ENCODE measurements at places on chromosomes 6 and 20.

DNA sequence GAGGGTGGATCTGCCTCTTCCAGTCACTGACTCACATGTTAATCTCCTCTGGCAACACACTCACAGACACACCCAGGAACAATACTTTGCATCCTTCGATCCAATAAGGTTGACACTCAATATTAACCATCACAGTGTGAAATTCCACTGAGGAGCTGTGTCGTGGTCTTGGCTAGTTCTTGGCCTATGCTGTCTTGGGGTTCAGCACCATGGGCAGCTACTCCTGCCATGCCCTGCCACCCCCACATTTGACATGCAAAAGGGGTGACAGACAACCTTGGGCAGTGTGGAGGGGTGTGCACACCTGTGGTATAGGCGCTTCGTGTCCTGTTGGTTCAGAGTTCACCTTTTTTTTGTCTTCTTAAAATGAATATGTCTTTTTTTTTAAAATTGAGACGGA lies 25.8 kb downstream of the ANKRD6 start:
- DNase-seq, result no peak

DNA sequence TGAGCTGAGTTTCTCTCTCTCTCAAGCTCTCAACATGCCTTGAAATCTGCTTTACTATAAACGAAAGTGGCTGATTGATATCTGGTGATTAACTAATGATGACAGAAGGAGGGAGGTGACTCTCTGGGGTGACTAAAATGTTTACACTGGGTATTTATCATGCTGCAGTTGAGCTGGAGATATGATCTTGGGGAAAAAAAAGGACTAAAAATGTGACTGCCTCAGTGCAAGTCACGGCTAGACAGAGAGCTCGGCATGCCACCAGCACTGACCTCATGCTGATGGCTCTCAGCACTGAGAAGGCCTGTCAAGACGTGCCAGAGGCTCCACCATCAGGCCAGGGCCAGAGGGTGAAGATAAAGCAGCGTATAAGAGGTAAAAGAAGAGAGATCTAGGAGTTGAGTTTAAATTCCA lies 103.1 kb upstream of the SPACA1 start:
- no peak for DNase-seq

GRCh38 chr20:17925141-17925939 lies 43.3 kb downstream of the SNX5 start:
- no peak for DNase-seq

DNA sequence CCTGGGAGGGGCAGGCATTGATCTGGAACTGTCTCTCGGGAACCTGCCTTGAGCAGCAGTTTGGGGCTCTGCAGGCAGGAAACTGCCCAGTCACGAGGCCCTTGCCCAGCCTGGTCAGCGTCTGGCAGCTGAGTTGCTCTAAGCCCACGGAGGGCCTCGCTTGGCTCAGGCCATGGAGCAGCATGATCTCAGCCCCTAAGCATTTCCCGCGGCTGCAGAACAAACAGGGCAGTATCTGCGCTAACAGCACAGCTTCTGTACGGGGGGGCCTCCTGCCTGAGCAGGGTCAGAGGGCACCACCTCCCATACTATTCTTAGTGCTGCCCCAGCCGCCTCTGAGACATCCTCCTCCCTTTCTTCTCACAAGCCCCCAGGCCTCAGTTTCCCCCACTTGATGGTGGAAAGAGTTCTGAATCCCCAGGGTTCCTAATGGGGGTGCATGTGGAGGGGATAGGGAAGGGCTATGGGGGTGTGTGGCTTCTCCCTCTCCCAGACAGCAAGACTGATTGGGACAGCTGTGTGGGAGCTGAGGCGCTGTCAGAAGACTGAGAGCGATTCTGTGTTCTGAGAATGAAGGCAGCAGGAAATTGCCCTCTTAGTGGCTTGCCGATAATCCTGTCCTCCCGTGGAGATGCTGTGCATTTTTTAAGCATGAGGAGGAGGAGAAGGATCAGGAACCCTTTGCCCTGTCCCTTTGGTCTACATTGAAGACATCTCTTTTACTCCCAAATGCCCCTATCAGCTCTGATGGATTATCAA lies 46.4 kb downstream of the MOCS1 start:
- DNase-seq, result no peak

DNA sequence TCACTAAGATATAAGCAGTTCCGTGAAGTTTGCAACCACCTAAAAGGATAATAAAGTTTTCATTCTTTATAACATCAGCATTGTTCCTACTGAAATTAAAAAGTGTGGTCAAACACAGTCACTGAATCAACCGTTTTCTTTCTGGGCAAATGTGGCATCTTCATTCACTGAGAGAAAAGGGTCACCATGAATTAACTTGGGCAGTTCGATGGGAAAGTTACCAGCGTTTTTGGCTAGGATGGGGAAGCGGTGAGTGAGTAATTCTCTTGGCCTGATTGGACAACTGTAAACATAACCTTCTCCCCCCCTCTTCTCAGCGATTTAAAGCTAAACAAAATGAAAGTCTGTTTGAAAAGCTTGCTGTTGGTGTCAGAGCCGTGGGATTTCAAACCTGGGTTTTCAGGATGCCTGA lies 181.8 kb downstream of the SASH1 start:
- DNase-seq, result no peak

- DNase-seq, result no peak
Observed at GRCh38 chr20:40196846-40197436, 492.1 kb downstream of the MAFB start.

GRCh38 chr20:2473516-2473915 lies 2.9 kb upstream of the SNRPB start:
- no peak for DNase-seq

DNA sequence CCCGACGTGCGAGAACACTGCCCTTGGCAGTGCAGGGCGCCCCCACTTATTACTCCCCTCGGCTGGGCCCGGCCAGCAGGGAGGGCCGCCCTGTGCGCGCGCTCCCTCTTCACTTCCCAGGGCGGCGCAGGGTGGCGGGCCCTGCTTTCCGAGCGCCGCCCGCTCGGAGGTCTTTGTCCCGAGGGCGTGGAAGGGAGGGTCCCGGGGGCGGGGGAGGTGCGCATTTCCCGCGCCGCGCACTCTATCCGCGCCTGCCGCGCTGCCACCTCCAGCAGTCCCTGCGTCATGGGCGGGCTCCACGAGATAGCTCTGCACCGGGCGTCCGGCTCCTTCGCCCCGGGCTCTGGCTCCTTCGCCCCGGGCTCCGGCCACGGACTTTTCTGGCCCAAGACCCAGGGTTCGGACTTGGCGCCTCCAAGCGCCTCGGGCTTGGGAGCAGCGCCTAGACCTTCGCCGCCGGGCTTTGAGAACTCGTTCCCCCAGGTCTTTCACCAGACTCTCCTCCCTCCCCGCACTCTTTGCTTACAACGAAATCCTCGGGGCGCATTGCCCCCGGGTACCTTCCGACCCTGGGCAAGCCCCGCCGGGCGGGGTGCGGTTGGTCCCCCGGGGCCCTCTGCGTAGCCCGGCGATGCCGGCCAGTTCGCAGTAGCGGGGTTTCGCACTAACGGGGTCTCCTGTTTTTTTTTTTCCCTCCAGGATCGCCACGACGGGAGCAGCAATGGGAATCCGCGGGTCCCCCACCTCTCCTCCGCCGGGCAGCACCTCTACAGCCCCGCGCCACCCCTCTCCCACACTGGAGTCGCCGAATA lies 1.6 kb downstream of the TFAP2C start:
- no peak for DNase-seq

DNA sequence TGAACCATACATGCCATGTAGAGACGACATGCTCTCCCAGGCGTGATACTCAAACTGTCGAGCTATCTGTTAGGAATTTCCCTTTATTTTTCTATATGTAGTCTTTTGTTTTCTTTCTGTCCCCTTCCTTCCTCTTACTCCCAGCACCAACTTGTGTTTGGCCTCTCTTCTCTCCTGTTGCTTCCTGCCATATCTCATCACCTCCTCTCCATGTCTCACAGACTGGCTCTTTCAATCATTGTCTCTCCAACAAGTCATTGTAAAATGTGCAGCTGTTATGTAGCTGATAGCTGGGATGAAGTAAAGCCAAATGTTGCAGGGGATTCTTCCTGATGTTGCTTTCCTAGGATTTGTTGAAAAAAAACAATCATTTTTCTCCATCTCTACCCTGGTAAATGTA lies 234.5 kb downstream of the TMEM242 start:
- DNase-seq, result no peak

GRCh38 chr6:21881969-21882465 lies 288.5 kb downstream of the SOX4 start:
- DNase-seq, result no peak

GRCh38 chr6:160013987-160014868 lies 45.3 kb downstream of the IGF2R start:
- DNase-seq, result no peak

- DNase-seq, result no peak
Observed at GRCh38 chr6:130337534-130337933, 28.3 kb upstream of the TMEM200A start.

DNA sequence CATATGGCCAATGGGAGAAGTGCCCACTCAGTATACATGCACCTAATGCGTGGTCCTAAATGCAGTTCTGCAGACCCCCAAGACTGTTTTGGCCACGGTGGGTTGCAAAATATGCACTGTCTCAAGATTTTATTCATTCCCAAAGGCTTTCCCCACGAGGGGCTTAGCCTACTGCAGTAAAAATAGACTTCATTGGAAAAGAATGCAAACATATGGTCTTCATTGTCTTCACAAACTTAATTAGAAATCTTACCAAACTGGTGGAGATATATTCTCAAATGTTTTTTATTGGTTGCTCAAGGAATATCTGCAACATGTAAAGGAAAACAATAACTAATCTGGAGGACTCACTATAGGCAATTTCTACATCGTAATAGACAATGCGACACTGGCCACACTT lies 31.6 kb upstream of the PRL start:
- DNase-seq, result no peak

GRCh38 chr6:11752360-11752759 lies 26.2 kb downstream of the ADTRP start:
- DNase-seq, result no peak

GRCh38 chr20:10448270-10449156 lies 13.4 kb downstream of the SLX4IP start:
- DNase-seq, result no peak

- no peak for DNase-seq
Observed at GRCh38 chr6:44740566-44741120, 353.1 kb downstream of the CDC5L start.

DNA sequence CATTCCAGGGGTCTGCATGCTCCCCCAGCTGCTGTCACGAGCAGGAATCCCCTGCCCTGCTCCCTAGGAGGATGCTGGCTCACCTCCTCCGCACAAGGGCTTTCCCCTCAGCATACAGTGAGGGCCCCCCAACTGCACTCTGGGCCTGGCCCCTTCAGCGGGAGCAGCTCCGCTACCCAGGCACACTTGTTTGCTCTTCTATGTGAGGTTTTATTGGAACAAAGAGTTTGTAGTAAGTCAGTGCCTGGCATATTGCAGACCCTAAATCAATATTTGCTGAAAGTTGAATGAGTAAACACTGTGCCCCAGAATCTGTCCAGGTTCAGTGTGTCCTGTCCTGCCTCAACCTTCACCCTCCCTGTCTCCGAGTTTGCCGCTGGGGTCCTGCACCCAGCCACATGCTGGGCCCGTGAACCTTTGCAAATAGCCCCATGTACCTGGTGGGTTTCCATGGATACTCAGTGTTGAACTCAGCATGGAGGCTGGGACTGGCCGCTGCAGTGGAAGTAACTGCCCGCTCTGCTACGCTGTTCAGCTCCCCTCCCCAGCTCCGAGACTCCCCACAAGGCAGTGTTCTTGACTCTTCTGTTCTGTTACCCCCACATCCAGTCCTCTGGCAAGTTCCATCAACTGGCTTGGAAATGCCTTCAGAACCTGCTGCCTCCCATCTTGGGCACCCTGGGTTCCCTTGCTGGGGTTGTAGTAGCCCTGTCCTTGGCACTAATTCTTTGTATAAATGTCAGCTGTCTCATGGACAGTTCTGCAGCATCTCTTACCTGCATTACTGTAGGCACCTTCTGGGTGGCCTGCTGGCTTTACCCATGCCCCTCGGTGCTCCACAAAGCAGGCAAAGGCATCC lies 15.7 kb downstream of the SLC22A1 start:
- DNase-seq, result no peak

GRCh38 chr6:34386316-34387137 lies 5.9 kb downstream of the NUDT3 start:
- no peak for DNase-seq

DNA sequence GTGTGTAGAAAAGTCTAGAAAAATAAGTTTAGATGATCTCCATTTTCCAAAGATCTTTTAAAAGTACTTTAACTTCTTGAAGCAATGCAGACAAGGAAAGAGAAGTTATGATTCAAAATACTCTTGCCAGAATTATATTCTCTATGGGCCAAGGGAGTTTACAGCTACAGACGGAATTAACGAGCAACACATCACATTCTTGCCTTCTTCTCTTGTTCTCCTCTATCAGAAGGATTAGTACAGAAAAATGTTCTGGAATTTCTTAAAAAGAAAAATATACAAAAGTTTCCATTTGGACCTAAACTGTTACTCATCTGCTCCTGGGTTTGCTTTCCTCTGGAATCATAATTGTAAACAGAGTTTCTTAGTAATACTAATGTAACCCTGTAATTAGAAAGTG lies 284.7 kb upstream of the HSF2 start:
- no peak for DNase-seq

- DNase-seq, result no peak
Observed at GRCh38 chr6:30450909-30451841, 38.1 kb upstream of the HLA-E start.

GRCh38 chr6:1070085-1070521 lies 241.8 kb upstream of the FOXQ1 start:
- DNase-seq, result no peak

- DNase-seq, result no peak
Observed at GRCh38 chr6:3385660-3386151, 71.1 kb downstream of the SLC22A23 start.

DNA sequence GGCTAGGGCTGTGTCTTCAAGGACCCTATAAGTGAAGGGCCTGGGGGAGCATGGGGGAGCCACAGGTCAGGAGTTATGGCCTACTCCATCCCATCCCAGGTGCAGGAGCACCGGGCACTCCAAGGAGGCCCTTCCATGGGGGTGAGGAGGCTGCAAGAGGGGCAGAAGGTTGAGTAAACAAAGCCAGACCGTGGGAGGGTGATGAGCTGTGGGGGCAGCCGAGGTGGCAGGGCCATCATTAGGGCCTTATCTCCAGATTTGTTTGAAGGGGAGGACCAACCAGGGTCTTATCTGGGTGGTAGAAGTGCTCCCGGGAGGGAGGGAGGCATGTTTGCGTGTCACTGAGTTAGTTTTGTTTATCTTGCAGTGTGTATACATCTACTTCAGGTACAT lies 2.1 kb upstream of the FAM83C start:
- no peak for DNase-seq

GRCh38 chr6:21918041-21918440 lies 324.5 kb downstream of the SOX4 start:
- no peak for DNase-seq

Data from NCI-H187 (cell line).